Effector memory CD8-positive, alpha-beta T cell (primary cell): ENCODE measurements at places on chromosomes 1 and 21.

DNA sequence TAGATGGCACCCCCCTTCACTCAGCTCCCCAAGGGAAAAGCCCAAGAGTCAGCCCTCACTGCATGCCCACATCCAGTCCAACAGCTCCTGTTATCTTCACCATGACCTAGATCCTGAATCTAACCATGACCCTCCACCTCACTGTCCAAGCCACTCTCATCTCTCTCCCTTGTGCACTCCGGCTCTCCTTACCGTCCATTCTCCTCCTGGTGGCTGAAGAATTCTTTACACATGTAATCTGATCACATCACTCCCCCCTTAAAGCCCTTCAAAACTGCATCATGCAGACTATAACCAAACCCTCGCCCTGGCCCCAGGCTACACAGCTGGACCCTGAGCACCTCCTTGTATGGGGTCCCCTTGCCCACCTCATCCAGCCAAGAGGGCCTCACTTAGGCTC lies 14.0 kb upstream of the PAQR7 start:
- H3K27me3 ChIP-seq, result no peaks in the 10 kb centered on the region
- no peaks in the 10 kb centered on the region for H3K36me3 ChIP-seq
- H3K4me1 ChIP-seq, result no peaks in the 10 kb centered on the region
- H3K4me3 ChIP-seq, result no peak overlapping the region
- no peak for DNase-seq
- no peak overlapping the region for H3K27ac ChIP-seq

- peaks cover 10% of the 10 kb centered on the region for H3K4me1 ChIP-seq
- peaks cover 62% of the 10 kb centered on the region for H3K27me3 ChIP-seq
- no peak overlapping the region for H3K27ac ChIP-seq
- no peak overlapping the region for H3K4me3 ChIP-seq
Measured at GRCh38 chr1:159942632-159943277, 2.7 kb downstream of the IGSF9 start.

DNA sequence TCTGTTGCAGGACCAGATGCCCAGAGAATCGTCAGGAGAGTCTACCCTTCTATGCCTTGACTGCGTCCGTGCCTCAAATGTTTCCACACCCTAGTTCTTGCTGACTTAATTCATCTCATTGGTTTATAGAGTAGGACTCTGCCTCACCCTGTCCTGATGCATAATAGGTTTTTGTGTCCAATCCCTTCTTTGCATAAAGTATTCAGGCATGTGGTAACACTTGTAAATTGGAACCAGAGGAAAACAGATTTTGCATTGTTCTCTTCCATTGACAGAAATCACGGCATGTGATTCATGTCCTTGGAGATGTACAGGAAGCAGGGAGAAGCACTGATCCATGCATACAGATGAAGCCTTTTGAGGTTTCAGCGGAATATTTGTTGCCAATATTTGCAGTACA lies 29.5 kb downstream of the PLPPR5 start:
- no peaks in the 10 kb centered on the region for H3K27me3 ChIP-seq
- H3K4me3 ChIP-seq, result no peak overlapping the region
- no peaks in the 10 kb centered on the region for H3K36me3 ChIP-seq
- no peak overlapping the region for H3K27ac ChIP-seq
- no peaks in the 10 kb centered on the region for H3K4me1 ChIP-seq

GRCh38 chr1:64923294-64923718 lies 43.0 kb downstream of the JAK1 start:
- peaks cover 83% of the 10 kb centered on the region for H3K4me1 ChIP-seq
- peak overlapping the region; percentile 59 for H3K27ac ChIP-seq
- peak; percentile 34 for DNase-seq
- H3K4me3 ChIP-seq, result peak overlapping the region; percentile 64
